Activated gamma-delta T cell (primary cell): ENCODE measurements at places on chromosomes 1 and 21.

DNA sequence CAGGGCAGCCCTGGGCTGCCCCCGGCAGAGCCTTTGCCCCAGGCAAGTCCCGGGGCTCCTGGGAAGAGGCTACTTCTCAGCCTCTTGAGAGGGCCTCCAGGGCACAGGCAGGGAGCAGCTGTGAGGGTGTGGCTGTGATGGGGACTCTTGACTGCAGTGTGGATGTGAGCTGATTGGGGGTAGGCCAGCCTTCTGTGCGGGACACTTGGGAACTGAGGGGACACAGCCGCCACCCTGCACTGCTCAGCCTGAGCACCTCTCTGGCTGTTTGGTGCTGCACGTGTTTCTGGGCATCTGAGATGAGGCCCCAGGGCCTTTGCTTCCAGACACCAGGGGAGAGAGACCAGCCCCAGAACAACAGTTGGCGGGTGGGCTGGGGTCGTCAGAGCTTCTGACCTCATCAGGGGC, 62.1 kb downstream of the SKI start:
- DNase-seq, result no peak

DNA sequence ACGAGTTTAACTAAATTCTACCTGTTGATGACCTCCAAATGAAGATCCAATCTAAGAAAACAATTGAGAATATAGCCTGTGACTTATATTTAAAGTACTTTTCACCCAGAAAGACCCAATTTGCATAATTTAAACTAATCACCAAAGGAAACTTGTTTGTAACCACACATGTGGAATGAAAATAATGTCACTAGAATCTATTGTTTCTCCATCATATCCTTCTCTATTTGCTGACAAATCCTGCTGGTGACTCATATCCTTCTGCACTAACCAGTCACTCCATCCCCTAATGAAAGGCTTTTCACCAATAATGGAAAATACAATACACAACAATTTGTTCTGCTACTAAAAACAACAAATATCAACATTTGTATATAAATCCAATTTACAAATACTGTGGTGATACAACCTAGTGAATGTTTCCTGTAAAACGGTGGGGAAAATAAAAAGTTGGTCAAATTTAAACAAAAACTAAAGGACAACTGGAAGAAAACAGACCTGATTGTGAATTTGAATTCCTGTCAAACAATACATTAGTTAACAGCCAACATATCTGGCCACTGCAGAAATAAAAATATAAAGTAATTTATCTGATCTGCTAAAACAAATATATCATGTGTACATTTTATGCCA, 6.5 kb downstream of the PTP4A2 start:
- DNase-seq, result no peak

DNA sequence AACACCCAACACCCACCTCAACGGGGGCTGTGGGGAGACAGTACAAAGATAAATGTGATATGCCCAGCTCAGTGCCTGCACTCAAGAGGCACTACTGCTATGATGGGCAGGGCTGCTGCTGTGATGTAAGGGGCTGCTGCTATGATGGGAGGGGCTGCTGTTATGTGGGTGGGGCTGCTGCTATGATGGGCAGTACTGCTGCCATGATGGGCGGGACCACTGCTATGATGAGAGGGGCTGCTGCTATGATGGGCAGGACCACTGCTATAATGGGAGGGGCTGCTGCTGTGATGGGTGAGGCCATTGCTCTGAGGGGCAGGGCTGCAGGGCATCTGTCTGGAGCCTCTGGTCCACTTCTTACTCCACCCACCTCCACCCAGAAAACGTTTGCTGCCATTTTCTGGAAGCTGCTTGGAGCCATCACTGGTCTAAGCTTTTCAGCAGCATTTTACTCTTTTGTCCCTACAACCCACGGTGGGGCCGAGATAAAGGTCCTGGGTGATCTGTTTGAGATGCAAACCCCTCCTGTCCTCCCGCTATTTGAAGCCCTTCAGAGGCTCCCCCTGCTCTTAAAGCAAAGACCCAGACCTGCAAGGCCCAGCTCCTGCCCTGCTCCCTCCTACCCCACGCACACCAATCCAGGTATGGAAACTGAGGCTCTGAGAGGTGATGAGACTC, 656.9 kb downstream of the PTPRU start:
- DNase-seq, result no peak

- no peak for DNase-seq
These were observed 359.6 kb upstream of the PTBP2 start for GRCh38 chr1:96361961-96362360.

- no peak for DNase-seq
These were observed 884 bp downstream of the LHX4 start for GRCh38 chr1:180230791-180231505.

GRCh38 chr1:167141963-167142362, 48.1 kb downstream of the STYXL2 start:
- no peak for DNase-seq

- no peak for DNase-seq
These were observed 4.6 kb upstream of the RAD54L start for GRCh38 chr1:46242918-46243317.

- DNase-seq, result no peak
These were observed 30.3 kb upstream of the TMEM51 start for GRCh38 chr1:15123270-15123669.

GRCh38 chr1:182685215-182685614, 828 bp upstream of the RGS8 start:
- no peak for DNase-seq

GRCh38 chr1:243745356-243745755, 104.7 kb downstream of the AKT3 start:
- no peak for DNase-seq

- DNase-seq, result no peak
These were observed 4.3 kb downstream of the MAN1A2 start for GRCh38 chr1:117371441-117372151.

DNA sequence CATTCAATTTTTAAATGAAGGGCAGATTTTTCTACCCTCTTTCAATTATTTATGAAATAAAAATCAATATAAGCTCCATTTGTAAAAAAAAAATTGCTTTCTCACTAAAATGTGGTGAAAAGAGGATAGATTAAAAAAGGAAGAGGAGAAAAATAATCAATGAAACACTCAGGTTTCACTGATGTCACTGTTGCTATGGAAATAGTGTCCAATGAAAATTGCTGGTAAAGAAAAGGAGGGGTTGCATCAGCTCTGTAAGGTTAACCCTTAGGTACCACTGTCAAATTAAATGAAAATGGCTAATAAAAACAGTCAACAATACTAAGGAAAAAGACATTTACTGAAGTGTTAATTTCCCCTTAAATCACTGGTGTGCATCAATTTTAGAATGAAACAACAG, 91.6 kb upstream of the TTC39A start:
- DNase-seq, result no peak

DNA sequence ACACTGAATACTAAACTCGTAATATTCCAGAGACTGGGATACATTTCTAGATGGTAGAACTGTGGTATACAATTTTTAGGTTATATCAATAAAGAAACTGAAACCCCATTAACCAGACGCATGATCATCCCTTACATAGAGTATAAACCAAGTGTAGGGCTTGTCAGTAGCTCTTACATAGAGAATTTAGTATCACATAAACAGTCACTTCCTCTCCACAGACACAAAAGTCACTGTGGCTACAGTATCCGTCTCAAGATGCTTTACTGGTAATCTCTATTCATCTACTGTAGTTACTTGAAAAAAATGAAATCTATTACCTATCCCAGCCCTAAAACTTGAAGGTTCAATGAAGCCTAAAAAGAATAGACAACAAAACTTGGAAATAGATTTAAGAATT, 252.3 kb upstream of the TMPRSS15 start:
- no peak for DNase-seq

DNA sequence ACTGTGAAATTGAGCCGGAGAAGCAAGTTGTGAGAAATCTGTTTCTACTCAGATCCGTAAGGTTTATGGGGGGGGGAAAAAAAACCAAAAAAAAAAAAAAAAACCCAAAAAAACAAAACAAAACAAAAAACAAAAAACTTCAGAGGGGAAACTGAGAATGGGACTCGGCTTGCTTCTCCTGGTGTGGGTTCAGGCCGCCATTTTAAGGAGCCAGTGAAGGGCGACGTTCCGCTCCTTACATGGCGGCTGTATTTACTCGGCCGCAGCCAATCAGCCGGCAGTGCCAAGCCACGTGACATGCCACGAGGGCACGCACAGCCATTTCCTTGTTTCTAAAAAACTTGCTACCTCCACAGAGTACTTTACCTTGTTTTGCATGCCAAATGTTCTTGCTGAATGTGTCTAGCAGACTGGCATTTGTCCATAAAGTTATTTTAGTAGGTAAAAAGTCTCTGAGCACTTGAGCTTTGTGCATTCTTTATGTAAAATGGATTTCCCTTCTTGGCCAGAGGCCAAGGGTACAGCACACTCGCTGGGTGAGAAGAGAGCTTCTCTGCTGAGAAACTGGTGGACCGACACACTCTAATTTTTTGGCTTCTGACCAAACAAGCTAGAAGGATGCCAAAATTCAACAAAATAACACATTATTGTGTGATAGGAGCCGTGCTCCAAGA, 101.8 kb downstream of the NFIA start:
- no peak for DNase-seq

DNA sequence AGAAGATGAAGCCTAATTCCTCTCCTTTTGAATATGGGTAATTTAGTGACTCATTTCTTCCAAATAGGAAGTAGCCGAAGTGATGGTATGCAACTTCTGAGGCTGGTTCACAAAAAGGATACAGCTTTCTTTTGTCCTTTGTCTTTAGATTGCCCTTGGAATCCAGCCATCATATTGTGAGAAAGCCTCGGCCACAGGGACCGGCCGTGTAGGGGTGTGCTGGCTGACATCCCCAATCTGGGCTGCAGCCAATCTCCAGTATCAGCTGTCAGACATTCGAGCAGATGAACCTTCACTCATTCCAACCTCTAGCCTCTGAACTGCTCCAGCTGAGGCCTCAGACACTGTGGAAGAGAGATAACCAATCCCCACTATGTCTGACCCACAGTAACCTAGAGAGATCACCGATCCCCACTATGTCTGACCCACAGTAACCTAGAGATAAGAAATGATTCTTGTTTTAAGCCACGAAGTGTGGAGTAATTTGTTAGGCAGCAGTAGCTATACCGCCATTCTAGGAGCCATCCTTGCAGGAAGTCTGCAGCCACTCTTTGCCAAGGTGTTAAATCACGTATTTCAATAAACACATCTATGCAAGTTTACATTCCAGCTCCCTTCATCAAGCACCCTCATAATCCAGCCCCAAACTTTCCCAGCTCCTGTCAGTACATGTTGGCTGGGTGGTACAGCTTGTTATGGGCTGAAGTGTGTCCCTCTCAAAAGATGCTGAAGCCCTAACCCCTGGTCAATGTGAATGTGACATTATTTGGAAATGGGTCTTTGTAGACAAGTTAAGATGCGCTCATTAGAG, 2.9 kb upstream of the DIP2A start:
- DNase-seq, result no peak

DNA sequence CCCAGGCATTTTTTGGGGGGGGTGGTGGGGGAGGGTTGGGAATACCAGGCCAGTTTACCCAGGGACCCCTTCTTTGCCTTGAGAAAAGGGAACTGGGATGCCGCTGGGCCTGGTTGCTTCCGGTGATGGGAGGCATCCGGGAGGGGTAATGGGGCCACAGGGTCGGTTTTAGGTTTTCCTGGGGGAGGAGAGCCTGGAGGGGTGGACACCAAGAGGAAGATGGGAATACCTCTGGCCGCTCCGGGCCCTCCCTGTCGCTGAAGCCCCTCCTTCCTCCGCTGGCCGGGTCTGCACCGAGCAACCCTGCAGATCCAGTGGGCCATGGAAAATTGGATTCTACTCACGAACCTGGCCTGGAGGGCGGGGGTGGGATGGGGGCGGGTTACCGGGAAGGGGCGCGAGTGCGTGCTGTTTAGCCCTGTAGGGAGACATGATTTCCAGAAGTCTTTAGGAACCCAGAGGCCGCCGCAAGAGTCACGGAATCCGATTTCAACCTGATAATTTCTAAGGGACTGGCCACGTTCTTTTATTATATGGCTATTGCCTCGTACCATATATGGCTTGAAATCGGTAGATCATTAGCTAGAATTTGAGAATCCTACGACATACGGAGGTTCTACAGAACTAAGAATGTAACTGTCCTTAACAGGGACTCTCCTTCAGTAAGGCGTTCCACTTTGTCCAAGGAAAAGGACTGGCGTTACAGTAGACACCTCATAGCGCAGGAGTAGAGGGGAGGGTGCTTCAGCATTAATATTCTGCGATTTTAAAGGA, 749 bp downstream of the AKIRIN1 start:
- no peak for DNase-seq

DNA sequence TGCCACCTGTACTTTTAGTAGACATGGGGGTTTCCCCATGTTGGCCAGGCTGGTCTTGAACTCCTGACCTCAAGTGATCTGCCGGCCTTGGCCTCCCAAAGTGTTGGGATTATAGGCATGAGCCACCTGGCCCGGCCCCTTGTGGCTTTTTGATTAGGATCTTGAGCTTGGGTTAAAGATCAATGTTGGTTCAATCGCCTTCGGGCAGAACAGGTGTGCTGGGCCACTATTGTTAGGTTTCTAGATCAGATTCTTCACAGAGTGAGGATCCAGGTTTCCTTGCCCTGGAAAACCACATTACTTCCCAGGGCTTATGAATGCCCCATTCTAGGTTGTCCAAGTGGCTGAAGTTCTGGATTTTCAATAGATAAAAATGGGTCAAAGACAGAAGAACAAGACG, 6.1 kb downstream of the ETV3 start:
- DNase-seq, result no peak

GRCh38 chr1:68140536-68140935, 90.1 kb upstream of the DIRAS3 start:
- no peak for DNase-seq

DNA sequence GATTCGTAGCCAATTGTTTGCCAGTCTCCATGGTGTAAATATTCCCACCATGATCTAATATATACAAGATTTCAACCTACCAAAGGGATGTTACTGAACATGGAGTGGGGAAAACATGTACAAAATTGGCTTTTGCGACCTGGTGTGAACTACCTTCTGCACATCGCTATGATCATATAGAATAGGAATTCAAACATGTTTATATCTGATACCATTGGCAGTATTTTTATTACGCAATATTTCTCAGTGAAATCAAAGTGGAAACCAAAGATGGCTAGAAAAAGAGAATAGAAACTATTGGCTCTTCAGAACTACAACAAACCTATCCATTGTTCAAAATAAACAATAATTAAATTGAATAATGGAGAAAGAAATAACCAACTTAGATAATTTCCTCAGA, 285.1 kb downstream of the TPR start:
- DNase-seq, result no peak

GRCh38 chr1:31762726-31763670, 1.1 kb downstream of the ADGRB2 start:
- peak; percentile 56 for DNase-seq

DNA sequence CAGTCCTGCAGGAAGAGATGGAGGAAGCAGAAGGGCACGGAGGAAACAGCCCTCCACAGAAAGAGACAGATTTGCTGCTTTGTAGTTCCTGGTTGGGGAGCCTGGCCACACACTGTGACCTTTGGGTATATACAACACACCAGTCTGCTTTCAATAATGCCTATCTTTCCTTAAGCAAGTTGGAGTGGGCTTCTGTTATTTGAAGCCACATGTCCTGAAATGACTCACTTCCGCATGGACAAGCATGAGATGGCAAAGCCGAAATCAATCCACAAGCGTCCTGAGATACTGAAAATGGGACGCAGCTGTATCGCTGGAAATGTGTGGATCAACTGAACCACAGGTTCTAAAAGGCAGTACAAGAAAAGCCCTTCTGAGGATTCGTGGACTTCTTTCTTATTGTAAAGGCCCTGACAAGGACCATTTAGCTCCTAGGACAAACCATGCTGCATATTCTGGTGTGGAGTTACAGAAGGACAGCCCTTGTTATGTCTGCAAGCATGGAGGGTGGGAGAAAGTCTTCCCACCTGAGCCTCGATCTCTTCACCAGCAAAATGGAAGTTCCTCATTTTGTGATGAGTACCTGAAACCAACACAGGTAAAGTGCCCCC, 22.7 kb upstream of the FHAD1 start:
- no peak for DNase-seq
